ENCODE measurements at places on chromosomes 2 and 18.

GRCh38 chr2:136235546-136235945 lies 117.6 kb upstream of the CXCR4 start:
- no peak for DNase-seq

GRCh38 chr2:1782514-1782913 lies 38.2 kb upstream of the PXDN start:
- DNase-seq = no peak

- DNase-seq = no peak
Measured at GRCh38 chr2:196294516-196294909, 123.1 kb upstream of the STK17B start.

DNA sequence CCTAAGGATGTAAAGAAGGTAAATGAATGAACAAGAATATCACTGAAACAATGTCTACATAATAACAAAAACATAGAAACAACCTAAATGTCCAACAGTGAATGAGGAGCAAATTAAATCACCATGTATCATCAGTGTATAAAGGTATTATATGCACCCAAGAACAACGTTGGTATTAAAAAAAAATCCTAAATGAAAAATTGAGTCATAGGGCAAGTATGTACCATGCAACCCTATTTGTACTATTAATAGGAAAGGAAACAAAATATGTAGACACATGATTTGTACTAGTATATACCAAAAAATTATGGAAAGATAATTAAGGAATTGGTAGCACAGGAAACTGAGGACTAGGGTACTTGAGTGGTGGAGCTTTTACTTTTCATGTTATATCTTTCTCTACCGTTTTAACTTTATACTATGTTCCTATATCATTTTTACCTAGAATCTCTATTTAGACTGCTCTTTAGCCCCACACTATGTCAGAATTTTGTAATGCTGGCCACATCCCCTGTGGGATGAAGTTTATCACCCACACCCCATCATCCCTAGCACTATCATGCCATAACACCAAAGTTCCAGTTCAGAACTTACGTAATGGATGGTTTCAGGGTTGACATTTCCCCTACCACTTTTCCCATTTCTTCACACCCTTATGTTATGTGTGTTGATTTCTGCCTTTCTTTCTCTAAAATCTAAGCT lies 25.6 kb downstream of the IKZF2 start:
- no peak for DNase-seq

DNA sequence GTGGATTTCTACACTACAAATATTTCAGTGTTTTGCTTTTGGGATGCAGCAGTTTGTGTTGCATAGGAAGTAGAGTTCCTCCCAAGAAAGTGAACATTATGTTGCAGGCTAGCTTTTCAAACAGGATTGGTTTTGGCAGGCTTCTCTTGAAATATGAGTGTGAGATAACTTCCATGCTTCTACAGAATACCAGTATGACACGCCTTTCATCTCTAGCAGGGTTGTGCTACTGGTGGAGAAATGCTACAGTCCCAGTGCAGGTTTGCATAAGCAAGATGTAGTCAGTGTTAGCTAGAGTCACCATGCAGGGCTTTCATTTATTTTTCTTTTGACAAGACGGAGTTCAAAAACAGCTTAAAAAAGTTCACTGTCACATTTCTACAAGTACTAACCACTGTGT lies 17.1 kb upstream of the CAVIN2 start:
- no peak for DNase-seq

GRCh38 chr2:158716921-158717320 lies 78.2 kb upstream of the DAPL1 start:
- DNase-seq = no peak

DNA sequence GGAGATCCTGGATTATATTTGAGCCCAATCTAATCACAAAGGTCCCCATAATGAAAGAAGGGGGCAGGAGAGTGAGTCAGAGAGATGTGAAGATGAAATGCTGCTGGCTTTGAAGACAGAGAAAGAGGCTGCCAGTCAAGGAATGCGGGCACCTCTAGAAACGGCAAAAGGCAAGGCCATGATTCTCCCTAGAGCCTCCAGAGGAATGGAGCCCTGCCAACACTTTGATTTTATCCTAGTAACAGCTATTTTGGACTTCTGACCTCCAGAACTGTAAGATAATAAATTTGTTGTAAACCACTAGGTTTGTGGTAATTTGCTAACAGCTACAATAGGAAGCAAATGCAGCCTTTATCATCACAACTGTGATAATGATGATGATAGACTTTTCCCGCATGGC lies 32.9 kb downstream of the LBH start:
- DNase-seq = no peak

GRCh38 chr2:14654835-14655282 lies 22.3 kb downstream of the LRATD1 start:
- DNase-seq = no peak

DNA sequence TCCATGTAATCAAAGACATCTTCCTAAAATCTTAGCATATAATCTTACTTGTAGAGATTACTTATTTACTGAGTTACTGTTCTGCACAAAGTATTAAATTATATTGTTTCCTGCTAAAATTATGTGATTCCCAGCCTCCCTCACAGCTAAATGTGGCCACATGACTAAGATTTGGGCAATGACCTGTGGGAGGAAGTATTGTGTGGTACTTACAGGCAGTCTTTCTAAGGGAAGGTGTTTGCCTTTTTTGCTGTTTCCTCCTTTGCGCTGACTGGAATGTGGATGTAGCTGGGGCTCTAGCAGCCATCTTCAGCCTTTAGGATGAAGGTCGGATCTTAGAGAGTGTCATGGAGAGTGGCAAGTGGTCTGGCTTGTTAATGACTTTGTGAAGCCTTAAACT lies 146.3 kb upstream of the APCDD1 start:
- no peak for DNase-seq

- no peak for DNase-seq
Measured at GRCh38 chr2:241603686-241604085, 33.3 kb downstream of the THAP4 start.

GRCh38 chr18:36355511-36355910 lies 58.0 kb downstream of the FHOD3 start:
- no peak for DNase-seq

- no peak for DNase-seq
Measured at GRCh38 chr2:224937887-224938286, 104.4 kb downstream of the DOCK10 start.

- DNase-seq = no peak
Measured at GRCh38 chr2:197599285-197599965, 76.0 kb downstream of the RFTN2 start.

GRCh38 chr2:152099367-152100050 lies 665 bp upstream of the CACNB4 start:
- DNase-seq = no peak

DNA sequence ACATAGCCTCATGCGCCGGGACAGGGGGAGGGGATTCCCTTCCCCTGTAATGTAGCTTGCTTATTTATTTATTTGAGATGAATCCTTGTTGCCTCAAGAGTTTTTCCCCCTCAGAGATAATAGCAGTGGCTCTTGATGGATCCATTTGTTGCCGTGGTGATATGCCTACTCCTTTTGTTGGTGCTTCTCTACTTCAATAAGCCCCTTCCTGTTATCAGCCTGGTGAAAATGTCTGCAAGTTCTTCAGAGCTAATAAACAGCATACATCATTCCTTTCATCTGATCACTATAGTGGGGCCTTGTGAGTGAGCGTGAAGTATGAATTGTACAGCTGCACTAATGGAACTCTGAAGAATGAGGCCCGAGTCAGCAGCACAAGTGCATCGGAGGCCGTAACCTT lies 19.4 kb downstream of the FZD5 start:
- DNase-seq = peak; percentile 41

DNA sequence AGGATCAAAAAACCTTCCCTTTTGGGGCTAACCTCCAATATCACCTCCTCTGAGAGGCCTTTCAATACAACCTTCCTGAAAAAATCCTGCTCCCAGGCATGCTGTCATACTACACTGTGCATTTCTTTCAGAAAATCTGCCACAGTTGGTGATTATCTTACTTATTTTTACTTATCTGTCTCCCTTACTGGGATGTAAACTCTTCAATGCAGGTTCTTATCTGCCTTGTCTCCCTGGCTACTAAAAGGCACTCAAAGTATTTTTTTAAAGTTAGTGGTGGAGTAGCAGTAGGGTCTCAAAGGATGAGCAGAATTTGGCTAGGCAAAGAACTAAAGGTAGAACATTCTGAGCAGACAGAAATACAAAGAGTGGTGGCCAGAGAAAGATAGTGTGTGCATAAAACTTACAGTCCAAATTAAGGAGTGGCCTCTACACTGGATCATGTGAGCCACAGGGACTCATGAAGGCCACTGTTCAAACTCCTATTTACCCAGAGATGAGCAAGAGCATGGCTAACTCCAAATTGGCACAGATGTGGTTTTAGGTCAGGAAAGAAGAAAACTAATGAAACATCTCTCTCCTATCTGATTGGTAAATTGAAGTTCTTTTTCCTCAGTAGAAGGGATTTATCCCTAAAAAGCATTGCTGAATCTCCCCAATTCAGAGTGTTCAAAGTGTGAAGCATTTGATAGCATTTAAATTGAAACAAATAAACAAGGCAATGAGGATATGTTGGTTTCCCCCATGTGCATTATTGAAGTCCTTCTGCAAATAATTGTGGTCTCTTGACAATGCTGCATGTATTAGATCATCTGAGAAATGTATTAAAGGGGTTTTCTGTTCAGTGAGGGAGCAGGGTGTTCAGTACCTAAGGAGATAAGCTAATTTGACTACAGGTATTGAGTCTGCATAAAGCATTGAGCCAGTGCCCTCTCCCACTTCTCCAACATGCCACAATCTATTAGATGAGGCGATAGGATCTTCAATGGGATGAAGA lies 285.5 kb downstream of the MREG start:
- no peak for DNase-seq

DNA sequence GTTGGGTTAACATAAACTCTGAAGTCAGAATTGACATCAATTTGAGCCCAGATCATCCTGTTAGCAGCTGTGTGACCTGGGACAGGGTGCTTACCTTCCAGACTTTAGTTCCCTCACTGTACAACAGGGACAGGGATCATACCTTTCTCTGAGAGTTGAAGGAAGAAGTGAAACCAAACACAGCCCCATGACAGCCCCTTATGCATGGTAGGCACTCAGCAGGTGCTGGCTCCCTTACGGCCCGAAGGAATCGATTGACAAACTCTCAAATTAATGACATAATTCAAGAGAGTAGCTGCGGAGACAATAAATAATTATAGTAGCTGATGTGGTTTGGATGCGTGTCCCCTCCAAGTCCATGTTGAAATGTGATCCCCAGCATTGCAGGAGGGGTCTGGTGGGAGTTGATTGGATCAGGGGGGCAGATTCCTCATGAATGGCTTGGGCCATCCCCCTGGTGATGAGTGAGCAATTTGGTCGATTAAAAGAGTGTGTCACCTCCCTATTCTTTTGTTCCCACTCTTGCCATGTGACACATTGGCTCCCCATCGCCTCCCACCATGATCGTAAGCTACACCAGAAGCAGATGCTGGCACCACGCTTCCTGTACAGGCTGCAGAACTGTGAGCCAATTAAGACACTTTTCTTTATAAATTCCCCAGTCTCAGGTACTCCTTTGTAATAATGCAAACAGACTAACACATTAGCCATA lies 72.4 kb downstream of the ODC1 start:
- DNase-seq = peak; percentile 92

- DNase-seq = no peak
Measured at GRCh38 chr2:239259603-239260298, 141.1 kb downstream of the HDAC4 start.

DNA sequence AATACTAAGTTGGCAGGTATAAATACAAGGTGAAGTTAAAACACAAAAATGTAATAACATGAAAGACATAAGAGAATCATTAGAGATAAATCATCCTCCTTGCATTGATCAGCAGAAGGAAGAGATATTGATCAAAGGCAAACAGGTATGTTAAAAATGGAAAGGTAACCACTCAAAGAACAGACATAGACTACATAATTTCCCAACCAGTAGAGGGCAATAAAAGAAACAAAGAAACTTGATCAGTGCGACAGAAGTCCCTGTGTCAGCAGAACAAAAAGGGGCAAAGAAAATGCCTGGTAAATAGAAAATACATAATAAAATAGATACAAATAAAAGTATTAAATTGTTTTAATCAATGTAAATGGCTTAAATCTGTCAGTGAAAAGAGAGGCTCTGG lies 53.6 kb downstream of the FAM228A start:
- DNase-seq = peak; percentile 15

DNA sequence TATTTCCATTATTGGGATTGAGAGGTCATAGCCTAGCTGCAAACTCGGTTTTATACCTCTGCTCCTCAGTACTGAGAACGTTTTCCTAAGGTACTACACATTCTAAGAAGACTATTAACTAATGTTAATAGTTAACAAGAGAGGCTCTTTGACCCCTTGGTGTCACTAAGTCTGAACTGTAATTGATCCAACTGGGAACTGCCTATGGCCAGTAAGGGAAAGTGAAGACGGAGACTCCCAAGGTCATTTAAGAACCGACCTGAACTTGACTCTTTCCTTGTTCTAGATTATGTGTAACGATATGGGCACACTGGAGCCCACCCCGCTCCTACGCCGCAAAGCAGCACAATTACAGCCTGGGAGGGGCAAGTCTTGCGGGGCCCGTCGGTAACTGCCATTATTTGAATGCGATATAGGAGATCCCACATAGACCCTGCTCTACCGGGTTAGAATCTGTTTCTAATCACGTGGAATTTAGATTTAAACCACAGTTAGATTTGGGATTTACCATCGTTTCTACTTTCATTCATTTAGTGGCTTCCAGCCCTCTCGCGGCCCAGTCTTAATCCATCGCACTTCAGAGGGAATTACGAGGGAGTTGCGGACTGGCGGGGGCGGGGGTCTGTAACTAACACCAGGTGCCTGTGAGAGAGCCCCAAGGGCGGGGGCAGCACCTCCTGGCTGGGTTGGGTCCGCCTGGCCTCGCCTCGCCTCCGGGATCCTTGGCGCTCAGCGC lies 84.1 kb upstream of the EPB41L3 start:
- DNase-seq = no peak

DNA sequence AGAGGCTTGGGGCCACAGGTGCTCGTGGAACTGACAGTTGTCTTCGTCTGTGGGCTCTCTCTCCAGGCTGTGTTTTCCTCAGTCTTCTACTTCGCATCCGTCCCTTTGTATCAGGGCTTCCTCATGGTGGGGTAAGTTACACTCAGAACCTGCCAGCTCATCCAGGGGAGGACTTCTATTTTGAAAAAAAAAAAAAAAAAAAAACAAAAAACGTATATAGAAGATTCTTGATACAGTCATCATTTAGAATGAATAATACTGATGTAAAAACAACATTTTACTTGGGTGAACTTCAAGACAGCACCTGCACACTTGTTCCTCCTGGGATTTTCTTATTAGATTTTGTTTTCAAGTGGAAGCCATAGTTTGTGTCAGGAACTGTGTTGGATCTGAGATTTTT lies 47.7 kb upstream of the NFATC1 start:
- no peak for DNase-seq

DNA sequence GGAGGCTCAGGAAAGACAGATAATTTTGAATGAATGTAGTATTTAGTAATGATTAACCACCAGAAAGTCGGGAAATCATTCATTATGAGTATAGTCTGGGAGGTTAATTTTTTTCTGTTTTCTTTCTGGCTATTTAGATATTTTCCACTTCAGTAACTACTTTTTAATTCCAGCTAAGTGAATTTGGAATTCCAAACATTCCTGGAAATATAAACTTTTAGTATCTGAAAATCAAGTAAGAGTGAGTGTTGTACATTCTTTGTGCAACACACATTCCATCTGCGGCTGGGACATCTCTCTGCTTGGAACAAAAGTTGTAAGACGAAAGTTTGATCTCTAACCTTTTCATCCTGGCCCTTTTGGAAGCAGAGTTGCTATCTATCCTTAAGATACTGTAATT lies 275.7 kb upstream of the SPRED2 start:
- no peak for DNase-seq
